NCI-H1417 treated with DMSO at 0.1 percent for 48 hours (cell line): ENCODE measurements at places on chromosomes 12 and 14.

DNA sequence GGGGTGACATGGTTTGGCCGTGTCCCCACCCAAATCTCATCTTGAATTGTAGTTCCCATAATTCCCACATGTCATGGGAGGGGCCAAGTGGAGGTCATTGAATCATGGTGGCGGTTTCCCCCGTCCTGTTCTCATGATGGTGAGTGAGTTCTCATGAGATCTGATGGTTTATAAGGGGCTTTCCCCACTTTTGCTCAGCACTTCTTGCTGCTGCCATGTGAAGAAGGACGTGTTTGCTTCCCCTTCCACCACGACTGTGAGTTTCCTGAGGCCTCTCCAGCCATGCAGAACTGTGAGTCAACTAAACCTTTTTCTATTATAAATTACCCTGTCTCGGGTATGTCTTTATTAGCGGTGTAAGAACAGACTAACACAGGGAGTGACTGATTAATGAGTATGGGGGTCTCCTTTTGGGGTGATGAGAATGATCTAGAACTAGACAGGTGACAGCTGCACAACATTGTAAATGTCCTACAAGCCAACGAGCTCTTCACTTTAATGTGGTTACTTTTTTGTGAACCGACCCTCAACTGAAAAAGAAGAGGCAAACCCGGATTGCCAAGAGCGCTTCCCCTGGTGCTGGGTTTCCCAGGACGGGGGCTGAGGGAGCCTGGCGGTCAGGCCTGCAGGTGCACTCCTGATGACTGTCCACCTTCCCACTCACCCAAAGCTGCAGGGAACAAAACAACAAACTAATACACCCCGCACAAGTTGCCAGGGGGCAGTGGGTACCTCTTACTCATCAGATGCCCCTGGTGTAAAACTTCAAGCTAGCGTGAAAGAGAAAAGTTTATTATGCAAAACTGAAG, 90.1 kb downstream of the NCOR2 start:
- no peak for DNase-seq

DNA sequence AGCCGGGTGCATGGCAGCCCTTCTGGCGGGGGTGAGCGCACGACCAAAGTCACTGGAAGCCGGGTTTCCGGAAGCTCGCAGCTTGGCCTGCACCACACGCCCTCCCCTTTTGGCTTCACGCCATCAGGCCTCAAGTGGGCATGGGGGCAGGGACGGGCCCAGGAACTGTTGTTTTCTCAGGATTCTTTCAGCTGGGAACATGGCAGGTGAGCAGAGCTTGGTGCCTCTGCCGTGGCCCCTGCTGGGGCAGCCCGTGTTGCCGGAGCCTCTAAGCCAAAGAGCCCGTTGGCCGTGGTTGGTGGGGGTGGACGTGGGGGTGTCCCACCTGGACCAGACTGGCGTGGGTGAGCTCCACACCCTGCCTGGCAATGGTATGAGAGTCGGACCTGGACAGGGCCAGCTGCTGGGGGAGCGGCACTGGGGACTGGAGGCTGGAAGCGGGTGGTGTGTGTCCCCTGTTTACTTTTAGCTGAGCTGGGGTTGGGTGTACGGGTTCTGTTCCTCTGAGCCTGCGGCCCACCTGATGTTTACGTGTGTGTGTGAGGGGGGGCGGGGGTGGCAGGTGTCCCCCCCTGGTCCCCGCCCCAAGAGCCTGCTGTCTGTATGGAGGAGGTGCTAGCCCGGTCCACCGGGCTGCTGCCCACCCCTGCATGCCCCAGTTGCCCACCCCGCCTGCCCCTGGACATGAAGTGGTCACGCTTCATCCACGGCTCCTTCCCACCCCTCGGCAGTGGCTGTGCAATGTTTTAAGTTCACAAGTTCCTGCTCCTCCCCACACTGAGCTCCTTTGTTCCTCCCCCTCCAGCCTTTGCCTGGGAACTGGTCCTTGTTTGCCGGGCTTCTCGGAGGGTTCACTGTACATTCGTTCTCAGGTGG, 28.7 kb upstream of the PLD4 start:
- DNase-seq = peak; percentile 17

GRCh38 chr12:6644903-6645302, 2.3 kb downstream of the ACRBP start:
- no peak for DNase-seq

GRCh38 chr12:121428883-121429282, 29.0 kb downstream of the RNF34 start:
- no peak for DNase-seq

- no peak for DNase-seq
Measured at GRCh38 chr12:4388662-4389061, 9.2 kb upstream of the FGF23 start.

DNA sequence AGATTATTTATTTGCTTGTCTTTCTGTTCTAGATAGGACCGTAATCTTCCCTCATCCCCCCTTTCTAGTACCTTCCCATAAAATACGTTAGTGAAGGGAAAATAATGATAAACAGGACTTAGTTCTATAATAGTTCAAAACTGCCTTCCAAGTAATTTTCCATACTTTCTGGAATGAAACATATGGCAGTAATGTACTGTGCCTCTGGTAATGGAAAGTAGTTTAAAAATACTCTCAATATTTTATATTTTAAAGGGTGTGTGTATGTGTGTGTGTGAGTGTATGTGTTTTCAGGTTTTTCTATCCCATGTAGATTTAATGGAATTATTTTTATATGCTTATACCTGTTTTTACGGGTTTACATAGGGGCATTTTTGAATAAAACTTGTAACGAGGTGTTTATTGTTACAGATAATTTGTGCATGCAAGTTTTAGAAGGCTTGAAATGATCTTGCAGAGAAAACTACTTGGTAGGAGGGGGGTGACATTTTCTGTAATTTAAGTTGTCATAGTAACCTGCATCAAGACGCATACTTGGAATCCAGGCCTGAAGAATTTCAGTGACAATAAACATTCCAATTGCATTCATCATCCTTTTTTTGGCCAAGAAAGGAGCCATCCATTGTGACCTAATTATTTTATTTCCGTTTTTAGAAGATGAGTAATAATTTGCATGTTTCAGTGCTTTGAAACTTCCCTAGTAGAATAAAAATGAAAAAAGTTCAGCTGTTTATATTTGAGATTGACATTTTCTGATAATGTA, 38.9 kb downstream of the RASSF8 start:
- DNase-seq = no peak
